ENCODE measurements at places on chromosomes 5 and 9.
A peak's percentile ranks its signal among the peaks of the same experiment; 100 is the strongest.

DNA sequence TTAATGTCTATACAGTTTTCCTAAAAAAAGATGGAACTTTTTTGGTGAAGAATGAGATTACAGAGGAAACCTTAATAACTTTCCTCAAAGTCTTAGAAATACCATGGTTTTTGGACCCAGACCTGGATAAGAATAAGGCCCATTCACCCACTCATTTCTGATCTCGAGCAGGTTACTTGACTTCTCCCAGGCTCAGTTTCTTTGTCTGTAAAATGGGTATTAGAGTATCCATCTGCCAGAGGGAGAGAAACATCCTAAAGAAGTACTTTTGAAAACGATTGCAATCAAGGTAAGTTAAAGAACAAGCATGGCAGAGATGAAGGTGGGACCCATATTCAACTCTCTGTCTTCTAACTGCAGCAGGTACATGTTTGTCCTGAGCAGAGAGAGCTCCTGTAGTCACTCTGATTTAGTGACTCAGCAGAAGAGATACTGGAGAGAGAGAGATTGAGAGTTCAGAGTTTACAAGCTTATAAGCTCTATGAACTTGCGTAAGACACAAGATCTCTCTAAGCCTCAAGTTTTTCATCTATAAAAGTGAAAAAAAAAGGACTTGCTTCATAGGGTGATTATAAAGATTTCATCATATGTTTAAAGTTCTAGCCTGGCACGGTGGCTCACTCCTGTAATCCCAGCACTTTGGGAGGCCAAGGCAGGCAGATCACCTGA is 379.4 kb upstream of the SGCD start:
- no peak for DNase-seq

DNA sequence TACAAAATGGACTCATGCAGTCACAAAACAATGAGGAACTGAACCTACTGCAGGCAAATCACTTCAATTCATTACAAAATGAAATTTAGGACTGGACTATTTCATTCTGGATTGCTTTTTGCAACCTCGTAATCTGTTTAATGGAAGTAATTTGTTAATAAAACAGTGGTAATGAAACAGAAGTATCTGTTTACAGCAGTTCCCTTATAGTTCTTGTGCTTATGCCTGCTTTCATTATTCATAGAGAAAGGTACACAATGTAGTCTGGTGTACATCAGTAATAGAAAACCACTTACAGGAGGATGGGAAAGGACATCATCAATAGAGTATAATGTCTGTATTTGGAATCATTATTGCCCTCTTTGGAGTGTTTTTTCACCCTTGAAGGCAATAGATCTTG is 389.2 kb upstream of the NUDT12 start:
- no peak for DNase-seq

DNA sequence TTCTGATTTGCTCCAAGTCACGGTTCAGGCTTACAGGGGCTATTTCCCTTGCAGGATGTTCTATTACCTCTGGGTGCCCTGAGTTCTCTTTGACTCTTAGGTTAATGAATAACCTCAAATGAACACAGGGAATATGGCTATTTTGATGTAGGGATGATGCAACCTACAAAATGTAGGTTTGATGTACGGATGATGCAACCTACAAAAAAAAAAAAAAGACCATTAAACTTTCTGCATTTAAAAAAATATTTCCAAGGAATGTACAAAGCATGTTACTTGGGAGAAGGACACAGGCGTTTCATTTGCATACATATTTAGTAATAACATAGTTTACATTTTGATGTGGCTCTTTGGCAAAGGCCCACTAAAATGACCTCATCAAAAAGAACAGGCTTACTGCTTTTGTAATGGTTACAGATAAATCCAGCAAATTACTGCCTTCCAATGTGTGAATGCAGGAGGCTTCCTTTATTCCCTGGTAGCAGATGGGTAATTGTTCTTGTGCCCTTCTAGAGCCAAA is 36.3 kb downstream of the ZNF474 start:
- DNase-seq = no peak

- no peak for DNase-seq
Measured at GRCh38 chr9:5499157-5499556, 11.2 kb upstream of the PDCD1LG2 start.

DNA sequence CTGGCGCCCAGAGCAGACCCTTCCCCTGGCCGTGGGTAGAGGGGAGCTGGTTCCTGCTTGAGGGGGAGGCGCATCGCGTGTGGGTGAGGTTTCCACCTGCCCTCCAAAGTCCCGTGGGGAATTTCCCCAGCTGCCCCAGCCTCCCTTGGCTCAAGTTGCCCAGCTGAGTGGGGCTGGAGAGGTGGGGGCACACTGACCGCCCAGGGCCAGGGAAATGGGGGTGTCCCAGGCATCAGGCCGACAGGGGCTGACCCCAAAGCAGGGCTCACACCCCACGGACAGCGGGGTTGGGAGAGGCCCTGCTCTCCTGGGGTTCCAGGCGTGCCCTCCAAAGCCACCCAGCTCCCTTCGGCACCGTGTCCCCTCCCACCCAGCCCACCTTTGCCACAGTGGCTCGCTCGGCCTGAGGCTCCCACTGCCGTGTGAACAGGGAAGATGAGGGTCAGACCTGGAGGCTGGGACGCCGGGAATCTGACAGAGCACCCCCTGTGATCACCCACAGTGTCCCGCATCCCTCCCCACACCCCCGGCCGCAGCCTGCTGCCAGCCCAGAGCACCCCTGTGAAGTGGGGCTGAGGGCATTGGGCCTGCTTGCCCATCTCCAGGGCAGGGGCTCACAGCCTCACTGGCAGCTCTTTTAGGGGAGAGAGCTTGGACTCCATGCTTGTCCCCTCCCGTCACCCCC is 933 bp upstream of the EGFL7 start:
- no peak for DNase-seq

DNA sequence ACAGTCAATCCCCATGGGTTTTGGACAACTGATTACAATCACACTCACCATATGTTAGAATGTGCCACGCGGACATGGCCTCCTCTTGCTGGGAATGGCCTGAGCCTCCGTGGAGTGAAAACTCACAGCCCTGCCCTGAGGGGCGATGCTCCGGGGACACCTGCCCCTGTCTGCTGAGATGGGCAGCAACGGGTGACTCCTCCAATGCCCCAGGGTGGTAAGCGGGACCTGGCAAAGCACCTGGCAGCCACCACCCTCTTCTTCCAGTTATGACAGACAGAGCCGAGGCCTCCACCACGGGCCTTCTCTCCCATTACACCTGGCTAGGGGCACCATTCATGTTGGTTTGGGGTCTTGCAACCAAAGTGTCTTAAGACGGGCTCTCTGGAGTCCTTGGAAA is 94.9 kb upstream of the COL5A1 start:
- no peak for DNase-seq

- DNase-seq = no peak
Measured at GRCh38 chr5:168457542-168457941, 28.7 kb upstream of the RARS1 start.

GRCh38 chr5:114700823-114701222 is 339.0 kb downstream of the KCNN2 start:
- no peak for DNase-seq

DNA sequence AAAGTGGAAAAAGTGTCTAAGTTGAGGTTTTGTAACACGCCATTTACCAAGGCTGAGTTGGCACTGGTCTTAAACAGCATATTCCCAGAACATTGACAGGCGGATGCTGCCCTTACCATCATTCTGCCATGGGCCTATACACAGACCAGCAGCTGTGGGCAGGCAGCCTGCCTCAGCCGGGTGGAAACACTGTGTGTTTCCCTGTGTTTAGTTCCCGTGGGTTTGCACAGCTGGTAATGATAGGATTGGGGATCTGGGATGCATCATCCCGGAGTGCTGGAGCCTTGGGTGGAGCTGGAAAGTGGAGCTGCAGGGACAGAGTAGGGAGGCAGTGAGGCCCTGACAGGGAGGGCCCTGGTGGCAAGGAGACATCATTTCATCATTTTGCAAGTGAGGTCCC is 5.5 kb upstream of the FGD3 start:
- no peak for DNase-seq

DNA sequence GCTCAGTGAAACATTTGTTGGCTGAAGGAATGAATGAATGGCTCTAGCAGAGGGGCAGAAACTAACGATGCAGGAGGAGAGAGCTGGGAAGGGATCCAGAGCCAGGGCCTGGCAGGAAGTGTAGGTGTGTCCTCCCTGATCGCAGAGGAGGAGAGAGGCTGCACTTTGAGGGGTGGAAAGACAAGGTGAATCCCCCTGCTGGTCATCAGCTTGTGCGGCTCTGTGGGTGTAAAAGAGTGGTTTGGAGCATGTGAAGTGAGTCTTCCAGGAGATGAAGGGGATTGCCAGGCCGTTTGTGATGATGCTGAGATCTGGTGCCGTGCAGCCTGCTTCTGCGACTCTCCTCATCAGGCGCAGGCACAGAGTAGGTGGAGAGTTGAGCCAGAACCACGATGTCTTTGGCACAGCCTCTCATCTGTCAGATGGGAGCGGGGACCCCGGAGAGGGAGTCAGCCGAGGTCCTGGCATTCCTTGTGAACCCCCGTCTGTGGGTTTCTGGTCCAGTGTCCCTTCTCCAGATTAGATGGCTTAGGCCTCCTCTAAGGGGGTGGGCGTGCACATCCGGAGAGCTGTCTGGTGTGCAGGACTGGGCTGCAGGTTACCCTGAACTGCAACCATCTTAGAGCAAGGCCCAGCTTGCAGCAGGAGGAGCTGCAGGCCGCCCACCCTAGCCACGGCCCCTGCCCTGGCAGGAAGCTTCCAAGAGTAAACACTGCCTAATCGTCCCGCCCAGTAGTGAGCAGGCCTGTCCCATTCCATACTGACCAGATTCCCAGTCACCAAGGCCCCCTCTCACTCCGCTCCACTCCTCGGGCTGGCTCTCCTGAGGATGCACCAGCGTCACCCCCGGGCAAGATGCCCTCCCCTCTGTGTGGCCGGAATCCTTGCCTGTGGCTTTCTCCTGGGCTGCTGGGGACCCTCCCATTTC is at the start of gene ADAMTS13:
Gene ADAMTS13 (plus strand): TSS at position 753 of the 928 bp plus-strand sequence. CDS start 77 bp downstream, at position 830.
- DNase-seq = peak; percentile 24

DNA sequence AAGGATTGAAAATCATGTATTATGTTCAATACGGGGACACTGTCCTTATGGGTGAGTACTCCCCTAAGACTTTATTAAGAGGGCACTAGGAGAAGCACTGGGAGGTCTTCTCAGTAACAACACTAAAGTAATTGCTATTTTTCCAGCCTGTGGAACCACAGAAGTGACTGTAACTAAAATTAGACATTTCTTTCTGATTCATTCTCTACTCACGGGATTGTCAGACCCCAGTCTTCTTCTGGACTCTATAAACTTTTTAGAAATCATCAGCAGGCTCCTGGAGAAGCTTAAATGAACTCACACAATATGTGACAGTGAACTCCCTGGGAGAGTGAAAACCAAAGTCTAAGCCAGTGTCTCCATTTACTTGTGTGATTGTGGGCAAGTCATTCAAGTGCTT is 14.5 kb downstream of the TLR4 start:
- no peak for DNase-seq

DNA sequence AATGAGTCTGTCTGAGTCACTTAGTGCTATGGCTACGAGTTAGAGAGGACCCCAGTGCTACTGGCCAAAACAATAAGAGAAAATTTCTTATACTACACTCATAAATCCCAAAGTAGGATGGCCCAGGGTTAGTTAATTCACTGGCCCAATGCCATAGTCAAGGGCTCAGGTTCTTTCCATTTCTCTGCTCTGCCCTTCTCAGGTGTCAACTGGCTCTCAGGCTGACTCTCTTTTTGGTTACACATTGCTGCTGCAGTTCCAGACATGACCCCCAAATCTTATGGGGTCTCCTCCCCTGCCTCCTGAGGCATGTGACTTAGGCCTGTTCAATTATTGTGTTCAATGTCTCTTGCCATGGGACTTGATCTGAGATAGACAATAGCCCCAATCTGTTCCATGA is 70.4 kb downstream of the ARHGEF37 start:
- no peak for DNase-seq

DNA sequence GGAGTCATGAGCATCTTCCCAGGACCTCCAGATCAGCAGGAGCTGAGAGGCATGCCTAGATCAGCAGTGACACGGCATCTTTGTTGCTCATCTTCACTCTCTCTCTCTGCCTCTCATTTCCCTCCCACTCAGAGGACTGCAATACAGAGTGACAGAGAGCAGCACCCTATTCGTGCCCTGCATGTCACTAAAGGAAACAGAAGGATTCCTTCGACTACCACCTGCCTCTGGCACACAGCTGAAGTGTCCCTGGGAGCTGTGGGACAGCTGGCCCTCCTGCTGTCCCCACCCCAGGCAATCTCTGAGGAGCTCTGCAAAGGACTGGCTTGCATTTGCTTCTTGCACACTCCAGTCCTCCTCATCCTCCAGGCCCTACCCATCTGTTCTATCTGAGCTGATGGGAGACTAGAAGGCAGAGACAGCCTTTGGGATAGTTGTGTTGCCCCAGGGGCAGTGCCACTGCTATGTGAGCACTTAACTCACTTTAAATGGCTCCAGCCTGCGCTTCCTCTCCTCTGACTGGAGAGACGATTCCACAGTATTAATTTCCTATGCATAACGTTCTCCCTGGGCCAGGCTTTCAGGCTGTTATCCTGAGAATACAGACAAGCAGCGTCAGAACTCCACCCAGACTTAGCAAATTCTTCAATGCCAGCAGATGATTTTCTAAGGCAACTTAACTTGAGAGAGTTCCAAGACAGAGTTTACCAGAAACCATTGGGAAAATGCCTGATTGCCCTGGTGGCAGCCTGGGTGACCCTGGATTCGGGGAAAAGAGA is 167.6 kb upstream of the MAP1B start:
- DNase-seq = no peak

DNA sequence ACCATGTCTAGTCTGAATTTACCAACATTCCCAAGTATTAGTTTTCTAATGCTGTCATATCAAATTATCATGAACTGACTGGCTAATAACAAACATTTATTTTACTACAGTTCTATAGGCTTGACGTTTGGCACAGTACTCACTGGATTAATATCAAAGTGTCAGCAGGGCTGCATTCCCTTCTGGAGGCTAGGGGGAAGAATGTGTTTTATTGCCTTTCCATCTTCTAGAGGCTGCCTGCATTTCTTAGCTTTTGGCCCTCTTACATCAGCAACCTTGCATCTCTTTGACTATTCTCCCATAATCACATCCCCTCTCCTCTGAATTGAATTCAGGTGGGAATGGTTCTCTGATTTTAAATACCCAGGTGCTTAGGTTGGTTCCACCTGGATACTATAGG is 84.7 kb downstream of the EDIL3 start:
- DNase-seq = no peak

DNA sequence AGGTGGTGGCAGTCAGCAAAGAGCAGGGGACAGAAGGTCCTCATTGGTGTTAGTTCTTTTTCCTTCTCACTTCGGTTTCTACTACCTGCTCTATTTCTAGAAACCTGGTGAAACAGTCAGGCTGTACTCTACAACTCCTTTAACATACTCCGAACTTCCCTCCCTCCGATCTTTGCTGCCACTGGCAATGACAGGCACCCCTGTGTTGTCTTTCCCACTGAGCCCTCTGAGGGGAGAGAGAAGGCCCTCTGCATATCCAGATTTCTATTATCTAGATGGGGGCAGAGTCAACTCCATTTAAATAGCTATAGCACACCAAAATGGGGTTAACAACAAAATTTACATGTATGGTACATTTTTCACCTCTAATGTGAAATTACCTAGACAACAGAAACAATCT is 123.7 kb downstream of the CDK5RAP2 start:
- DNase-seq = no peak
